CD4-positive, alpha-beta T cell treated with Interleukin-6 for 4 hours (primary cell): ENCODE measurements at places on chromosomes 1 and 21.

DNA sequence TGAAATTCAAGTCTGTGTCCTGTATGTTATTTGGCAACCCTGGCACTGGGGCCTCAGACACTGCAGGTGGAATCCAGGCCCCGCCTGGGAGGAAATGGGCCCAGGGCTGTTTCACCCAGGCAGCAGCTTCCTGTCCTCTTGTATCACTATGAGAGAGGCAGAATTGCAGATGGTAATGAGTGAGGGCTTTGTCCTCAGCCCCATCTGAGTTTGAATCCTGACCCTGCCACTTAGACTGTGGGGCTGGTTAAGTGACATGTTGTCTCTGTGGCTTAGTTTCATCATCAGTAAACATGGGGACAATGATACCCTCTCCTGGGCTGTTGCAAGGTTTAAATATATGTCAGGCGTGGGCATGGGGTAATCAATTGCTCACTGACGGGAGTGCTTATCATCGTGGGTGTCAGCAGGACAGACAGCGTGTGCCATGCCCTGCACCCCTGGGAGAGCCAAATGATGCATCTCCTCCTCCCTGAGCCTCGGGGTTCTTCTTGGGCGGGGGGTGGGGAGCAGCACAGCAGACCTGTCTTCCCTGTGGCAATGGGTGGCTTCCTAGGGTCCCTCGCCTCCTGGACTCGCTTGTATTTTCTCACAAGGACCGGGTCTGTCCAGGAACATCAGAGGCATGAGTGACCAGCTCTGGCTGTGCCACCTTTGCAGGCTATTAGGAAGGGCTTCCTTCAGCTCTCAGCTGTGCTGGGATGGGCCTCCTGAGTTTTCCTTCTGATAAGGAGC is 42.1 kb downstream of the ARHGEF10L start:
- DNase-seq, result no peak

DNA sequence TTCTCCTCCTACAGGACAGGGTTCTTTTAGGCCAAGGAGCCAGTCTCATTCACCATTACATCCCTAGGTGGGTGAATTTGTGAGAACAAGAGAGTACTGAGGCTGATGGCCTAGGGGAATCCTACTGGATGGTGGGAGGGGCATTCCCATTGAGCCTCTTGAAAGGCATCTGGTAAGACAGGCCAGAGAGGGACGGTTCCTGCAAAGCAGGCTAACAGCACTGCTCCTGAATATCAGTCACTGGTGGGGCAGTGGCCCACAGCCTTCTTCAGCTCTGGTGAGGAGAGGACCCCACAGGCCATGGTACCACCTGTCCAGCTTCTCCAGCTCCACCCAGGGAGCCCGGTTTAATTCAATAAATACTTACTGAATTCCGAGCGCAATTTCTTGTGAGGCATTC is 125.9 kb upstream of the EDN2 start:
- DNase-seq, result no peak

DNA sequence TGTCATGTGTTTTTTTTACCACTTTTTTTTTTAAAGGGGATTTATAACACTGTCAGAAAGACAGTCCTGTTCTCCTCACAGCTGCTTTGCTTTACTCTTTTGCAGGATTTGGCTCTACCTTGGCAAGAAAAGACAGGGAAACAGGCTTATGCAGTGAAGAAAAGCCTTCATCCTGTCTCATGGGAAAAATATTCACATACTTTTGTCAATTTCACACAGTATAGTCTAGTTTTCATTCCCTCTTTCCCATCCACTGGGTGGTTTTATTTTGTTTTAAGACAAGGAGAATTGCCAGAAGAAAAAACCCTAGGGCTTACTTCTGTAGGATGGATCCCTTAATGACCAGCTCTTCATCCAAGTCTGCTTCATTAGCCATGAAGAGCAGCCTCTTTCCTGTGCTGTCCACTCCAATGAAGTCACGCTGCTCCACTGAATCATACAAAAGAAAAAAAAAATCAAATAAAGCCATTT is 60.0 kb downstream of the EIF2B3 start:
- no peak for DNase-seq

DNA sequence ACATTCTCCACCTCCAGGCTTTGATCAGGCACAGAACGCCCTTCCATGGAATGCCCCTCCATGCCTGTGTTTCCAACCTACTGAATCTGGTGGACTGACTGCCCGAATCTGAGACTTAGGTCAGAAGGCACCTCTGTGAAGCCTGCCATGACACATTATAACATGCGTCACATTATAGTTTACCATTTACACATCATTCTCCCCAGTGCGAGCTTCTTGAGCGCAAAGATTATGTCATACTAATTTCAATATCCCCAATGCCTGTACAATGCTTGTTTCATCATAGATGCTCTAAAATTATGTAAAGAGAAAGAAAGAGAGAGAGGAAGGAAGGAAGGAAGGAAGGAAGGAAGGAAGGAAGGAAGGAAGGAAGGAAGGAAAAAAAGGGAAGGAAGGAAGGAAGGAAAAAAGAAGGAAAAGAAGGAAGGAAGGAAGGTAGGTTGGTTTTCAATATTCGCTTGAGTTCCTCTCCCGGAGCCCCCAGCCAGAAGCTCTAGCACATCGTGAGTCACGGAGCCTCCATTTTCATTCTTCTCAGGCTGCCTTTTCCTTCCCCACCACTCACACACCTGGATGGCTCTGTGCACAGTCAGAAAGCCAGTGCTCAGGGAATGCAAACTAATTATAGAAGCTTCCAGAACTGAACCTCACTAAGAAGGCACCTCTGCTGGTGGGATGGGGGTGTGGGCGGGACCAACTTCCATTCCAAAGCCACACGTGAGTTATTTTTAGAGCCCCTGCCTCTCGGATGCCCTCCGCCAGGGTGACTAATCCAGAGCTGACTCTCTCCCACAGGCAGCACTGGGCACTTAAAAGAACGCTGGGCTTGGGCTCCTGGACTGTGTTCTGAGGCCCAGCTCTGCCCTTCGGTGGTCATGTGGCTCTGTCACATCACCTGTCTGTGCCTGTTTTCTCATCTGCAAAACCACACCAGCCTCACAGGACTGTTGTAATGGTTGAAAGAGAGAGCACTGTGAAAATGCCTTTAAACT is 27.4 kb downstream of the LAMB3 start:
- no peak for DNase-seq

DNA sequence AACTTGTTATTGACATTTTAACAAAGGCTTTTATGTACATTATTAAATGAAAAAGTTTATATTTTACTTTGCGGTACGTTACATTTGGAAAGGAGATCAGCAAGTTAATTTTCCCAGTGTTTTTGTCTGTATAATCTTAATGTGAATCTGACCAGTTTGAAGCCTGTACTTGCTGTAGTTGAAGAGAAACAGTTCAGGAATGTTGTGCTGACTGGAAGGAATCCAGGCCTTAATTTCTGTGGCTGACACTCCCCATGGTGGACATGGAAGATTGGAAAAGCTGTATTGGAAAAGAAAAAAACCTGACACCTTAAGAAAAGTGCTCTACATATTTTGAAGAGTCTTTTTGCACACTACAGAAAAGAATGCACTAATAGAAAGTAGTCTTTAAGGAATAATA is 15.5 kb downstream of the LEPR start:
- no peak for DNase-seq

GRCh38 chr1:19400192-19400611 is 85.1 kb downstream of the CAPZB start:
- DNase-seq, result no peak

DNA sequence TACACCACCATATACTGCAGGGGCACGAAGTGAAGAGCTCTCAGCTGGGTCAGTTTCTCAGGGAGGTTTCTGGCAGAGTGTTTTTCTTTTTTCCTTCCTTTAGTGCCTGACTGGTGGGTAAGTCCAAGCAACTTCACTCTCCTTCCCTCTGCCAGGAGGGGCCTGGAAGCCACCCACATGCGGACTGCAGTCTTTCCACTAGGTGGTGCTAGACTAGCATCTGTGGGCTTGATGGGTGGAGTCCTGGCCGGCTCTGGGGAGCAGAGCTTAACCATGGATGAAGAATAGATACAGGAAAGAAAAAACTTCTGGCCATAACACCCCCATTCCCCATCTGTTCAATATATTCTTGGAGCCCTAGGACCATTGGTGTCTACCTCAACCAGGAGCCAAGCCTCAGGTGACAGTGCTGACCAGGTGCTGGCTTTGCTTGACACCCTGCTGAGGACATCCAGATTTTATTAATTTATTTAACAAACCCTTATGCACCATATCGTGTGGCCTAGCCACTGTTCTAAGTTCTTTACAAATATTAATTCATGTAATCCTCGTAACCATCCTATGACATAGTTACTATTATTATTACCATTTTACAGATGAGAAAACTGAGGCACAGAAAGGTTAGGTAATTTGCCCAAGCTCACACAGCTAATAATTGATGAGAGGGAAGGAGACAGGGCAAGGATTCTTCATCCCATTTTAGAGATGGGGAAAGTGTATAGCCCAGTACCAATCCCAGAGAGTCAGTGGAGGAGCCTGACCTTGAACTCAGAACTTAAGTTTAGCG is 126.7 kb upstream of the CSF3R start:
- DNase-seq, result no peak

GRCh38 chr1:222195857-222196256 is 352.0 kb downstream of the HHIPL2 start:
- no peak for DNase-seq

DNA sequence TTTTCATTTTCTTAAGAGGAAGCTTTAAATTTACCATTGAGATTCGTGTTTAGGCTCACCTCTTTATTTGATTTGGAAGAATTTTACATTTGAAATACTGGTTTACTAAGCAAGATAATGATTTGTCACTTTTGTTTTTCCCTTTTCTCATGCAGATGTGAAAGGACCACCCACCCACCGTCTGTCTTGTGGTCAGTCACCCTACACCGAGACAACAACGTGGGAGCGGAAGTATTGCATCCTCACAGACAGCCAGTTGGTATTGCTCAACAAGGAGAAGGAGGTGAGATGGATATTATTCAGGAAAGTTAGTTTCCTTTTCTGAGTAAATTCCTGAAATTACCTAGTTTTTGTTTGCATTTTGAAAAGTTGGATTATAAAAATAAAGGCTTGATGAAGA is 189.5 kb downstream of the RASAL2 start:
- DNase-seq, result no peak

DNA sequence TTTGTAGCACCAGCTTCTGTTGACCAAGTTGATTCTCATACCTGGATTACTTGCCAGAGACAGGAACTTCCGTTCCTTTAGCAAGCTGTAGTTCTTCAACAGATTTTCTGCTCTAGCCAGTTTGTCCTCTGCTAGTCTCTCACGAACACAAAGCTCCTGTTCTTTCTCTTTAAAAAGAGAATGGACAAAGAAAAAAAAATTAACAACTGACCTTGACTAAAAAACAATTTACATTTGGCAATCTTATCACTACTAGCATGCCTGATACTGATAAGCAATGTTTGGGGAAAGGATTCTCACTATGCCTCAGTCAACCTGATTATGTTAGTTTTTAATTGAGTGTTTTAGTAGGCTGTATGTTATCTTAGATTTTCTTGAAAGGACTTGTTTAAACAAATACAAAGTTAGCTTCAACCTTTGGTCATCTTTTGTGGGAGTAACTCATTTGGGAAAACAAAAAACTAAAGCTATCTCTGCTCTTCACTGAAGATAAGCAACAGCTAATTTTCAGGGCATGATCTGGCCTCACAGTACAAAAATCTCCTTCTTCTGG is 8.3 kb downstream of the NEK2 start:
- DNase-seq, result no peak

DNA sequence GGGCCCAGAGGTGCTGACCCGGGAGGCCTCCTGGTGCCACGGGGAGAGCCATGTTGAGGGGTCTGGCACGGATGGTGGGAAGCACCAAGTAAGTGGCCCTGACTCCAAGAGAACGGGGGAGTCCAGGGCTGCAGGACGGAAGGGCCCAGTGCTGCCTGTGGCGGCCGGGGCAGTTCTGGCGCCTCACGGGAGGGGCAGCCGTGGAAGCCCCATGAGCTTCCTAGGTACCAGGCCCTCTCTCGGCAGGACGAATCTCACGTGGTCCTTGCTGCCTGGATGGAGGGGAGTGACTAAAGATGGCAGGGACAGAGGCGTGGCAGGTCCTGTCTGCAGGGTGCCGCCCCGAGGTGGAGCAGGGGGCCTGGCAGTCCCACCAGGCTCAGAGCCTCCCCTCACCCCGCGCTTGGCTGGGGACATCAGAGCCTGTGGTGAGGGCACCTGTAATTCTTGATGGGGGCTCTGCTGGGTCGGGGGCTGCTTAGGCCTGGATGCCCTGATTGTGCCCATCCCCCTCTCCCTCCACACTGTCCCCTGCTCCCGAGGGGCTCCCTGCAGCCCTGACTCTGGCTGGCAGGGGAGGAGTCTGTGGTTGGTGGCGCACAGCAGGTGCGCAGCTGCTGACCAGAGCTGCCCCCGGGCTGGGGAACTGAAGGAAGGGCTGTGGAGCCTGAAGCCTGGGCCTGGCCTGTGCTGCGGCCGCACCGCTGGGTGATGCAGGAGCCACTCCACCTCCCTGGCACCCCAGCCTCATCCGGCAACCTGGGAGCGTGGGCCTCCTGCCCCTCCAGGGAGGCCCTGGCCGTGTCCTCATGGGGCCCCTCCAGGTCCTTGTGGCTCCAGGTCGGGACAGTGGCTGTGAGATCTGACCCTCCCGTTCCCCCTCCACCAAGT is 31.4 kb downstream of the POFUT2 start:
- no peak for DNase-seq

GRCh38 chr1:114216431-114217173 is 62.9 kb upstream of the SYT6 start:
- DNase-seq, result no peak

GRCh38 chr1:200674838-200675587 is 5.3 kb upstream of the DDX59 start:
- DNase-seq, result no peak

GRCh38 chr21:27371975-27372331 is 405.1 kb upstream of the ADAMTS5 start:
- no peak for DNase-seq

DNA sequence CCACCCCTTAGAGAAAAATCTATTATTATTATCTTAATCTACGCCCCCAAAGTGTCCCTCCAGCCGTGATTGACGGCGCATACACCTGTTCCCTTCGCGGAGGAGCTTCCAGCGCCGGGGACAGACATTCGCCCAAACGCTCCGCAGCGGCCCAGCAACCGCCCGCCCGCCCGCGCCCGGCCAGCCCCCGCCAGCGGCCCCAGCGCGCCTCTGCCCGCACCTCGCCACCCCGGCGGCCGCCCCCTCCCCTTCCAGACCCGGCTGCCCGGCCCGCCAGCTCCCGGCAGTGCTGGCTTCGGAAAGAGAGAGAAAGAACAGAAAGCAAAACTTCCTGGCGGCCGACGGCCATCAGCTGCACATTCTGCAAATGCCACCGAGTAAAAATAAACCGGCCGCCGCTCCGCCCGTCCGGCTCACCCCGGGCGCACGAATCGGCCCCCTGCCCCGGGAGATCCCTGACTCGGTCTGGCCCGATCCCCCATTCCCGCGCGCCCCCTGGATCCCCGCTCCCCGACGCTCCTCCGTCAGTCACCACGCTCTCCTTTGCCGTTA is 1.6 kb downstream of the CASZ1 start:
- no peak for DNase-seq

- DNase-seq, result no peak
Measured at GRCh38 chr1:12185036-12185917, 18.5 kb downstream of the TNFRSF1B start.

DNA sequence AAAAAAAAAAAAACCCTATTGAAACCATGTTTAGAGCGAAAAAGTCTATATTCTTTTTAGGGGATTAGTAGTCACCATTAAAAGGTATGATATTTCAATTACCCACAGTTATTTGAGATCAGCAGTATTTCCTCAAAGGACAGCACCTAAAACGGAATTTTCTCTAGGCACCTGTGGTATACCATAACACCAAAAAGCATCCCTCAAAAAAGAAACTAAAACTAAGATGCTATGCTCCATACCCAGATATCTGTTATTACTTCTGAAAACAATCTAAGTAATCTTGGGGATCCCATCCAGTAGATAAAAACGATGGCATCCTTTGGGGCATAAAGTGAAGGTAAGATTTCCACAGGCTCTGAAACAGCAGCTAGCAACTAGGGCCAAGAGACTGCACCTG is 89.0 kb downstream of the RERE start:
- DNase-seq, result no peak
